ENCODE measurements at places on chromosomes 6 and 20.

GRCh38 chr20:41424546-41424945, 57.9 kb upstream of the EMILIN3 start:
- DNase-seq, result no peak

GRCh38 chr20:47356526-47357295, at the start of gene ZMYND8:
Gene ZMYND8 (minus strand): TSS chr20:47356699. CDS start chr20:47356670, 29 bp downstream.
- peak; percentile 95 for DNase-seq

- DNase-seq, result no peak
Observed at GRCh38 chr20:61567204-61567603, 315.1 kb downstream of the CDH4 start.

- DNase-seq, result no peak
Observed at GRCh38 chr20:15986690-15987089, 586.6 kb downstream of the KIF16B start.

DNA sequence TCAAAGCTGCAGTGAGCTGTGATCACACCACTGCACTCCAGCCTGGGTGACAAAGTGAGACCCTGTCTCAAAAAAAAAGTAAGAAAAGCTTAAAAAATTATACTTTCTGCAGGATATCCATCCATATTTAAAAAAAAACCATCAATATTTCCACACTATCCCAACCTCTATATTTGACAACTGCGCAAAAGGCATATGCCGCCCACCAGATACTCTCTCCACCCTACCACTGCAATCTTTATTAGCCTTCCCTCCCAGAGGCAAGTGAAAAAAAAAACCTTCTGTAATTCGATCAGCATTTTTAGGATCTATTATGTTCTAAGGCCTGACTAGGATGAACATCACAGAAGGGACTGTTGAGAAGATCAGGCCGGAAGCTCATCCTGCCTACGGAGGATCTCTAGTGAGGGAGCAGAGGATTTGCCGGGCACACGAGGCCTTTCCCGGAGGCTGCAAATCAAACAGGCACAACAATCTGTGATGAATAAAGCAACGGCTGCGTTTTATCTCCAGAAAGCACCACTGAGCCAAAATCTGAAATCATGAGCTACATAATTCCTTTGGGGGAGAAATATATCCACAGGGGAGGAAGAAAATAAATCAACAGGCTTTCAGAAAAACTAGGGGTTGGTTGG, 65.9 kb downstream of the GFOD1 start:
- DNase-seq, result no peak

- no peak for DNase-seq
Observed at GRCh38 chr20:6863798-6864201, 96.3 kb downstream of the BMP2 start.

GRCh38 chr20:14826543-14827313, 489.3 kb upstream of the FLRT3 start:
- DNase-seq, result no peak

DNA sequence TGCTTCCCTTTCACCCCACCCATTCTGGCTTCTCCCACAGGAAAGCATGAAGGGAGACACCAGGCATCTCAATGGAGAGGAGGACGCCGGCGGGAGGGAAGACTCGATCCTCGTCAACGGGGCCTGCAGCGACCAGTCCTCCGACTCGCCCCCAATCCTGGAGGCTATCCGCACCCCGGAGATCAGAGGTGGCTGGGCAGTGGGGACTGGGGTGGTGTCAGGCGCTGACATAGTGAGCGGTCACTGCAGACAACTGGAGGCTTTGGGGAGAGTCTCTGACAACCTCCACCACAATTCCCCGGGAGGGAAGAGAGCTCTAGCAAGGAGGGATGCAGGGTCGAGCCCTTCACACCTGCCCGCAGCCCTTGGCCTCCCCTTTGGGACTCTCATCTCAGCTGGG, 18.1 kb downstream of the DNMT3B start:
- DNase-seq, result no peak

DNA sequence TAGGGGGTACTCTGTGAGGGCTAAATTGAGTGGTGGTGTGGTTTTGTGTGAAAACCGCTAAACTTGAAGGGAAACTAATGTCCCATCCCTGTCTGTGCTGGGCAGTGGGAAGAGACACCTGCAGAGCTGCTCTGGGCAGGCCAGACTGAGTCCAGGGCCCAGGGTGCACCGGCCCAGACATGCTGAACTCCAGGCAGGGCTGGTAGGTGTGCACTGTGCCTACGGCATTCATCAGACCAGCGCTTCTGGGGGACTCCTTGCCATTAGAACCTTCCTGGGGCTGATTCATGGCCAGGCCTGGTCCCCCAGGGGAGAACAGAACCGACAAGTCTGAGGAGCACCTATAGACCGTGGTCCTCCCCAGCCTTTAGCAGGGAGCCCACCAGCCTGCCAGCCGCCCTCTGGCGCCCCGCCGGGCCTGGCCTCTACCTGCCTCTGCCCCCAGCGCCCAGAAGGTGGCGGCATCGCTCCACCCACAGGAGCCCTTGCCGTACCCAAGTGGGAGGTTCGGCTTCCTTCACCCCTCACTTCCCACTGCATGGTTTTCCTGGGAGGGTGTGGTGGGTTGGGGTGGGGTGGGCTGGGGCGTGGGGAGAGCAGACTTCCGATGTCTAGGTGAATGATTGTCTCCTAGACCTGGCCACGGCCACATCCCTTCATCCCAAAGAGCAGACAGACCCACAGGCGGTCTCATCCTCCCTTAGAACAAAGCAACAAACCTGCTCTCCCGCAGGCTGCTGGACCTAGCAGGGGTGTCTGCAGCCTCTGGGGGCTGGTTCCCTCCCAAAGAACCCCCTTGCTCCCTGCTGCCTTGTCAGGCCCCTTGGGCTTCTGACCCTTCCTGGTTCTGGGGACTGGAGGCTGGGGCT, 15.5 kb downstream of the CCDC167 start:
- DNase-seq, result peak; percentile 63

GRCh38 chr20:48739395-48740291, 88.2 kb downstream of the PREX1 start:
- no peak for DNase-seq

- no peak for DNase-seq
Observed at GRCh38 chr6:91094806-91095475, 508.1 kb upstream of the MAP3K7 start.

DNA sequence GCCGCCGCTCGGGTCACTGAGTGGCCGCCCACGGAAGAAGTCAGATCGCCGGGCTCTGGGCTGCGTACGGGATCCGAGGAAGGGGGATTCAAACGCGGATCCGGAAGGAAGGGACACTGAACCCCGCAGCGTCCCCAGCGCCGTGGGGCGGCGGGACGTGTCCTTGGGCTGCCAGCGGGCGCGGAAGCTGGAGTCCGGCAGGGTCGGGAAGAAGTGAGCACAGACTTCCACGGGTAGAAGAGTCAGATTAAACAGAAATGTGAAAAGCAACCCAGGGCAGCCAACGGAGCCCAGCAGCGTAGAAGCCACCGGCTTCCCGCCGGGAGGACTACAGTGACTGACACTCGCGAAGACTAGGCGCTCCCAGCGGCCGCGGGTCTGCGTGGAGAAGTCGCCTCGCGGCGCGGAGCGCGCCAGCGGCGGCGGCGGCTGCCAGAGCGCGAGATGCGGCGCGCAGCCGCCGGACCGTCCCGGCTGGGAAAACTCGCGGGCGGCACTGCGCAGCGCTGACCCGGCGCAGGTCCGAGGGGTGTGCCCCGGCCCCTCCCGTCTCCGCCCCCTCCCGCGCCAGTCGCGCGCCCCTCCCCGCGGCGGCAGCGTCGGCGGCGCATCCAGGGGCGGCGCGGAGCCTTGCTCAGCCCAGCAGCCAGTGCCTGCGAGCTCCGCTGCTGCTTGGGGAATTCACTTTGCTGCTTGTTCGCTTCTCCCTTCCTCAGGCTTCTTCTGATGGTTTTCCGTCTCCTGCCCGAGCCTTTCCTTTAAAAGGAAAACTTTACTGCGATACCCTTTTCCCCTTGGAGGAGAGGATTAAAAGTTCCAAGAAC, at the start of gene SAMD5:
Gene SAMD5, plus strand, starts transcription at position 649 of the 824 bp plus-strand sequence. CDS start 239 bp downstream, outside the sequence.
- DNase-seq, result no peak

Data from stimulated activated CD8-positive, alpha-beta memory T cell treated with anti-CD3 and anti-CD28 coated beads, Interleukin-7, amount 100 ng/mL, for 1 hour (primary cell).